Calu3 (cell line): ENCODE measurements at places on chromosomes 5 and 9. TPM values are rescaled to one million over a fixed set of nuclear protein-coding genes. Genes with fewer than 3 reads are reported as not detected.

- peak; percentile 30 for DNase-seq
Observed at GRCh38 chr5:115377468-115378217, 81.2 kb upstream of the CCDC112 start.

DNA sequence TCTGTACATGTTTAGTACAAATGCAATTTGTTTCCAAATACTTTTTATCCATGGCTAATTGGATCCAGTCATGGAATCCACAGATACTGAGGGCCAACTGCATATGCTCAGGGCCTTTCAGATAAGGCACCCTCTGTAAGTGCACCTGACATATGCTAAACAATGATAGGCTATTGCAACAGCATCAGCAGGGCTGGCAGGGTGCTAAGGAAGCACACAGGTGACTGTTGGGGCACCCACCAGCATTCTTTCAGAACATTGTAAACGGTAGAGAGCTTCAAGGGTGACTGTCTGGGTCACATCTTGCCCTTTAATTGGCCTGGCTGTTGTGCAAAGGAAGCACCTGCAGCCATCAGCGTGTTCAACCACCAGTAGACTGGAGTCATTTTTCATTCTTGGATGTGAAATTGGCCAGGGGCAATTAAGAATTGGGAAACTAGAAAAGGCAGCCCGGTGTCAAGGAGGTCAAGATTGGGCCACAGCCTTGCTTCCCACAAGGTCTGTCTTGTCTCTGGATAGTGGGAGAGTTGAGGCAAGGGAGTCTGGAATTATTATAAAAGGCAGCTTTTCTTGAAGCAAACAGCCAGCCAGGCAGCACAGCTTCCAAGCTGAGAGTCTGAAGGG, 129.3 kb upstream of the RAI14 start:
- no peak for DNase-seq

DNA sequence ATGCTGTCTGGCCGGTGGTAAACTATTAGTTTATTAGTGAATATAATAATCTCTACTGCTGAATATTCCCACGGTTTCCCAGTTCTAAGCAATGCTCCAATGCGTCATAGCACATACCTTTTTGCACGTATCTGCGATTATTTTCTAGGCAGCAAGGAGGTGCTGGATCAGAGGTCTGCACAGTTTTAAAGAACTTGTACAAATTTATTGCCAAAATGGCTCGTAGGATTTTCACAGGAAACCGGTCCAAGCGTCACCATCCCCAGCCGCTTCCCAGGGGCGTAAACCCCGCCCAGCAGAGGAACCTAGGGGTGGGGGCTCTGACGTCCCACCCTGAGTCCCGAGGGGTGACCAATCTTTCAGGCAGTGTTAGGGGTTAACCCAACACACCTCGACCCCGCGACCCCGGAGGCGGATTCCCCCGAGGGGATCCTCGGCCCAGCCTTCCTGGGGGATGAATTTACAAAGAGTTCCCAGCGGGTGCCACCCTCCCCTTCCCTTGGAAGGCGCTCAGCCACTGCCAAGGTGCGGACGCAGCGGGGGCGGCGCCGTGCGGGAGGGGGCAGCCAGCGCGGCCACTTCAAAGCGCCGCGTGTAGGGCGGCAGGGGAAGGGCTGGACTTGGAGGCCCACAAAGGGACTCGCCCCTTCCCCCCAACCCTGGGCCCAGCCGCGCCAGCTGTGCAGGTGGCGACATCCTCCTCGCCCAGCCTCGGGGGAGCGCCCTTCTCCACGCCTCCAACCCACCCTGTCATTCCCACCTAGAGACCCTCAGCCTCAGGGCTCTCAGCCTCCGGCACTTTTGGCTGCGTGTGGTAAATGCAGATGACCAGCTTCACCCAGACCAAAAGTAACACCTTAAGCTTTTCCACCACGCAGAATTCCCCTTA, 43.5 kb upstream of the TCF7 start:
- DNase-seq = peak; percentile 50

GRCh38 chr9:14981291-14981950, 71.2 kb upstream of the FREM1 start:
- no peak for DNase-seq

GRCh38 chr5:100904259-100904861, 1.3 kb upstream of the ST8SIA4 start:
- no peak for DNase-seq

DNA sequence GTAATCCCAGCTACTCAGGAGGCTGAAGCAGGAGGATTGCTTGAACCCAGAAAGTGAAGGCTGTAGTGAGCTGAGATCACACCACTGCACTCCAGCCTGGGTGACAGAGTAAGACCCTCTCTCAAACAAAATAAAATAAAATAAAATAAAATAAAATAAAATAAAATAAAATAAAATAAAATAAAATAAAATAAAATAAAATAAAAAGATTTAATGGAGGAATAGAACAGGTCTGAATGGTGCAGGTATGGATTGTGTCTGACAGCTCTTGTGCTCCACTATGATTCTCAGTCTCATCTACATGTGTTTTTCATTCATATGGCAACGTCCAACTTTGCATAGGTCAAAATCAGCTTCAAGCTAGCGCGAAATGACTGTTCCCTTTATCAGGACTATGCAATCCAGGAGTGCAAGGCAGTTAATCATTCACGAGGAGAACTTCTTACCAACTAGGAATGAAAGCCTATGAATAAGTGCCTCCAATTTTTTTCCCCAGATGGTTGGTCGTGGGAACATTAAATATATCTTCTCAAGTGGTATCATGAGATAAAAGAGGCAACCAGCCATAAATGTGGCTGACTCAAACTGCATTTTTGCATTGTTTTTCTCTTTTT, 1392.3 kb upstream of the CDH9 start:
- no peak for DNase-seq

- DNase-seq = no peak
Observed at GRCh38 chr5:41721516-41721915, 148.7 kb downstream of the OXCT1 start.

DNA sequence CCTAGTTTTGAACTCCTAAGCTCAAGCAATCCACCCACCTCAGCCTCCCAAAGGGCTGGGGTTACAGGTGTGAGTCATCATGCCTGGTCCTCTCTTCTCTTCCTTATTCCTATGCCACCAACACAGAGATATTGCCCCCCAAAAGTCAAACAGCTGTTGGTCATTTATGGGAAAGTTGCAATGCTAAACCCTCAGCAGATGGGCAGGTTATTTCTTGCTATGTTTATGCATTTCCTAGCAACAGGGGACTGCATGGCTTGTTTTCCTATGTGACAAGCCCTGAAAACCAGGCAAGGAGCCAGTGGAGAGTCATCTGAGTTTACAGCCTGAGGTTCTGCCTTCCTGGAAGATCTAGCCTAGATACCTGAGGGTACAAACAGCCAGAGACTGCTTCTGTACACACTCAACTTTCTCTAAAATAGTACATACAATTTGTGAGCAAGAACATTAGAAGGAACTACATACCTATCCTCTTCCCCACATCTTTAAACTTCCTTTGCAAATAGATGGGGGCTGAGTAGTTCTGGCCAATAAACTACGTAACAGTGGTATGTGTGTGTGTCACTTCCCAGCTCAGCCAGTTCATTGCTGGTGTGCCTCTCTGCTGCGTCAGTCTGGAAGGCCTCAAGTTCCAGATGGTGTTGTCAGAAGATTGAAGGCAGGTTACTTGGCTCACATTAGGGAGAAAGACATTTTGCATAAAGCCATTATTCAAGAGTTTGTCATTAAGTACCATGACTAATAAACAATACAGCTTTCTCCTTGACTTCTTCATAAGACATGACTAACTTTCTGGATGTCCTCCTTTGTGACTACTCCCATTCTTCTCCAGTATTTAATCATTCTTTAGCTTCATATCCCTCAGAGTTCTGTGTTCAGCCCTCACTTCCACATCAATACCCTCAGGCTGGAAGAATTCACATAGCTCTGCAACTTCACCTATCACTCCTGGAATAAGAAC, 65.3 kb downstream of the CSNK1A1 start:
- DNase-seq = peak; percentile 83

DNA sequence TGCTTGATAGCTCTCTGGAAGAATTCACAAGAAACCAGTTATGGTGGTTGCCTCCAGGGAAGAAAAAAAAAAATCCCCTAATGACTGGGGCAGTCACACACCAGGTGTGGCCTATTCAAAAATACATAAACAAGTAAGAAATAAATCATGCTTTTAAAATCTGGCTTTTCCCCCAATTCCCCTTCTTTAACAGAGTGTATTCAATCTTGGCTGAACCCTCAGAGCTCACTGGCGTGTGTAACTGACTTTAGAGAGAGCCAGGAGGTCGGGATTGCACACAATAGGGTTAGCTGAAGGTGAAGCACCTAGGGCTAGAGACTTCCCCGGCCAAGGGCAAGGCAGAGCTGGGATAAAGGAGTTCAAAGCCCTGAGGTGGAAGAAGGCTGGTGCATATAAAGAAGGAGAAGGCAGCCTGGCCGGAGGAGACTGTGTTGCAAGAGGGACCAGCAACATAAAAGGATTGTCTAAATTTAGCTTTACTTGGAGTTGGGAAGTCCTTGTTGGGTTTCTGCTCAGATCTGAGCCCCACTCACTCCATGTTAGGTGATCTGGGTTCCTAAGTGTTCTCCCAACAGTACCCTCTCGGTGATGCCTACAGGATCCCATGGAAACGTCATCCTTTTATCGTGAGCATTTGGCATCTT, 19.7 kb downstream of the FNBP1 start:
- no peak for DNase-seq

DNA sequence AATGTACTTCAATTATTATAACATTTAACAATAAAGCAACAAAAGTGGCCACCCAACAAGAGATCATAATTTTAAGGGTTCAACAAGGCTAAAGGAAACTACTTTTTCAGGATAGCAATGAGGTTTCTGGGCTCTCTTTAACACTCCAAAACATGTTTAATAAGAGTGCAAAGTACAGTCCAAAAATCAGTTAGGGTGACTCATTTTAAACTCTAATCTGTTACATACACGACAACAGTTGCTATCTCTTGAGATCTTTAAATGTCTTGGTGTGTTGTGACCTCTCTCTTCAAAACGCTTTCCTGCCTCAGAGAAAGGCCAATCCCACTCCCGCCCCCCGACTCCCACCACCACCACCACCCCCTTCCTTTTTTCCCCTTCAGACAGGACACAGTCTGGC, 11.5 kb downstream of the NFIB start:
- no peak for DNase-seq

GRCh38 chr9:126183266-126183665, 143.4 kb upstream of the MVB12B start:
- no peak for DNase-seq

- peak; percentile 14 for DNase-seq
Observed at GRCh38 chr9:108416324-108416723, 439.5 kb downstream of the ACTL7B start.

DNA sequence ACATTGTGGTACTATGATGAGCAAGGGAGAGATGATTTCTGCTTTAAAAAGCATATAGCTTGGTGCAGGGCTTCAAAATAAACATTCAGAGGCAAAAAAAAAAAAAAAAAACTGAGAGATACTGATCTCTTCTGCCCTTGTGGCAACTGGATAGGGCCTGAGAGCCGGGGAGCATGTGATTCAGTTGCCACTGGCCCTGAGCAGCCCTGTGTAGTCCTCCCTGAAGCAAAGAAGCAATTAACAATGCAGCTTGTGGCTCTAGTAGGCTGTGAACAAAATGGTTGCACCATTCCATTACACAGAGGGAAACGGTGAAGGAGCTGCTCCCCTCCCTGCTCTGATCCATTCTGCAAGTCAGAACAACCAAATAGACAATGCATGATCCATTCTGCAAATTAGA, 347.5 kb upstream of the DAB2 start:
- no peak for DNase-seq

DNA sequence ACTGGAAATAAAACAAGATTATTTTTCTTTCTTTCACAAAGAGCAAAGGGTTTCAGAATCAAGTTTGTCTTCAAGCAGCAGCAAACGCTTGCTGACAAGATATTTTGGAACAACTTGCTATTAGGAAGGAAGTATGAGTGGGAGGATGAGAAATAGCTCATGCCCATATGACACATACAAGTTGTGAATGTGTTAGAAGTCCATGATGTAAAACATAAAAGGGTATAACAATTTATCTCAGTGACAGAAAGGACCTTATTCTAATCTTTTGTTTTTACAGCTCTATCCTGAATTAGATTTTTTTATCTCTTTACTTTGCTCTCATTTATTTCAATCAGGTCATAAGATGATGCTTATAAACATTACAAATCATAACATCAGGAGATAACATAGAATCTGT, 516.6 kb upstream of the MEF2C start:
- DNase-seq = no peak

Gene TMC1
- total RNA-seq = not detected in 2 replicates

Gene CAMK2A
- not detected in 2 replicates for total RNA-seq

Gene SPATA6L
- 5.7 and 7.1 TPM in 2 replicates for total RNA-seq

Gene TRPM3
- total RNA-seq = not detected in 2 replicates
